ENCODE measurements at places on chromosomes 7 and 10.

DNA sequence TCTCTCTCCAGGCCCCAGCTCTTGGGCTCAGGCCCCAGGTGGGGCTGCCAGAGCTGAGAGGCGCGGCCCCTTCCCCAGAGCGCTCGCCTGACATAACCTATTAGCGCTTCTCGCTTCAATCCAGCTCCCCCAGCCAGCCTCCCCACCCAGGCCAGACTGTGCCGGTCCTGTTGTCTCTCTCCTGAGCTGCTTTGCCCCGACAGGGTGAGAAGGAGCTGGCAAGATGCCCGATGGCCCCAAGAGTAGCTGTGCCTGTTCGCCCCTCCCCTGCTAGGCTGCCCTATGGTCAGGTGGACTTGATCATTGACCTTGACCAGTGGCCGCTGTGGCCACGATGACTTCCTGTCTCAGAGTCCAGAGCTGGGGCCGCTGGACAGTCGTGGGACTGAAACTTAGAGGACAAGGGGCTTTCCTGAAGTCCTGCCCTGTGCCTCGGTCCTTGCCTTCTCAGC, 9.1 kb downstream of the TMEM270 start:
- DNase-seq: no peak

DNA sequence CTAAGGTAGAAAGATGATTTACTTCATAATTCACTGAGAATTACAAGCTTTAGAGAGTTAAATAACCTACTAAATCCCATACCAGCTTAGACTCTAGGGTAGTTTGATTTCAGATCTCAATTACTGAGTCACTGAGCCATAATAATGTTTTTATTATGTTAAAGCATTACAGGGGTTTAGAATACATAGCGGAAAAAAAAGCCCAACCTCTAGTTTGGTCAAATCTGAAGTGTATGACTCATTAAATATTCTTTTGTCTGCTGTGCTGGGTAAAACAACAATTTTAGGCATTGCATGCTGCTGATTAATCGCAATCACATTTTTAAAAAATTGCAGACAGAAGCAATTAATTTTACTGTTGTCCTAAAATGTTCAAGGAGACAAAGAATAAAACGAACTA, 48.5 kb downstream of the MALRD1 start:
- no peak for DNase-seq

DNA sequence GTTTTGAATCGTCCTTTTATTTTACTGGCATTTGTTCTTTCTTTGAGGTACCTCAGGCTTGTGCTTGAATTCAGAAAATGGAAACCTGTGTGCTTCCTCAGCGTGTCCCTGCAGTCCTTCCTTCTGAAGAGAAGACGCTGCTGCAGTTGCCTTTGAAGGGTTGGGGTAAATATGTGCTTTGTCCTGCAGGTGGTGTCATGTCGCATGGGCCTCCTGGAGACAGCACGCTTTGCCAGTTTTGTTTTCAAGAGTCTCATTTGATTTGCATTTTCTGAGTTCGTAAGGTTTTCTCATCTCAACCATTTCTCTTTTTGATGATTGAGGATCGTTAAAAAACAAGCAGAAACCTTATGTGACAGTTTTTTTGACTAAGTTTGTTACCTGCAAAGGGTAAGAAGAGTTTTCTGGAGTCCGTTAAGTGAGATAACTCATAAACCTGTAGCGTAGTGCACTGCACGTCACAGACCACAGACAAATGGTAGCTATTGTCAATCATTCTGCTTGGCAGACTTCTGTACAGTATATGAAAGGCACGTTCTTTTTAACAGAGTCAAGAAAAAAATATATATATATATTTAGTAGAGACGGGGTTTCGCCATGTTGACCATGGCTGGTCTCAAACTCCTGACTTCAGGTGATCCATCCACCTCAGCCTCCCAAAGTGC, 57.0 kb downstream of the CDC123 start:
- no peak for DNase-seq

GRCh38 chr7:6056616-6057015, 25.4 kb downstream of the ANKRD61 start:
- no peak for DNase-seq

DNA sequence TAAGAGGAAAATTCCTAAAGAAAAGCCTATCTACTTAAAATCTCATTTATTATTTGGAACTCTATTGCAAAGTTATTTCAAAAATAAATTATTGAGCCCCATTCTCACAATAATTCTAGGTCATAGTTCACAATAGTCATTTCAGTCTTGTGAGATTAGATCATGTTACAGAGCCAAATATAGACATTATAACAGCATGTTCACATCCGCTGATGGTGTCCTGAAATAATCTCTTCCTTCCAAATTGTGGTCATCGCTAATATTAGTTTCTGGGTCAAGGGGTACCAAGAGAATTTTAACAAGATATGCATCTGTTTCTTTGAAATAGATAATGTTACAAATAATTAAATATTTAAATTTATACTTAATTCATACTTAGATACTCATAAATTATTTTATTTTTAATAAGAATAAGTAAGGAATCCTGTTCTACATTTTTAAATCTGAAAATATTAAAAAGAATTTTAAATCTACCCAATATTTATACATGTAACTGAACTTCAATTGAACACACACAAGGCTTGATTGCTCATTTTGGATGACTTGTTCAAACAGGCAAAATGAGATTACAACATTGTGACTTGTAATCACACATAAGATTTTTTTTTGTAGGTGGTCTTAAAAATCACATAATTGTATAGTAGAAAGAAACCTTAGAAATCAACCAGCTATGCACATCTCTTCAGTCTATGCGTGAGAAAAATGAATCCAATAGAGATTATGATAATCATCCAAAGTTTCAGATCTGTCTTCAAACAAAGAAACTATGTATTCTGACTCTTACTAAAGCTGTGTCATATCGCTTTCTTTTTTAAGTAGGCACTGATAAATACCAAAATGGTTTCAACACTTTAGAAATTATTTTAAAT, 13.1 kb downstream of the GNAT3 start:
- DNase-seq: no peak

DNA sequence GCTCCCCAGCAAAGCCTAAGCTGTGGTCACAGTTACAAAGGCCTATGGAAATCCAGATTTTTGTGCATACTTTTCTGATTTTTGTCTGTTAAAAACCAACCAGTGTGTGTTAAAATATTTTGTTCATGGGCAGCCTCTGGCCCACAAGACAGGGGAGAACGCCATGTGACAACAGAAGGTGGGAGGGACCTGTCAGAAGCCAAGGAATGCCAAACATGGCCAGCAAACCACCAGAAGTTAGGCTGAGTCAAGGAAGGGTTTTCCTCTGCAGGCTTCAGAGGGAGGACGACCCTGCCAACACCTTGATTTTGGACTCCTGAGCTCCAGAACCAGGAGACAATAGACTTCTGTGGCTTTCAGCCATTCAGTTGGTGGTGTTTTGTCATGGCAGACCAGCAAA, 127.3 kb downstream of the CUL2 start:
- no peak for DNase-seq

GRCh38 chr7:103810112-103810744, 179.2 kb downstream of the RELN start:
- no peak for DNase-seq

GRCh38 chr10:92688927-92689662, 660 bp upstream of the HHEX start:
- DNase-seq: no peak

- DNase-seq: no peak
These were observed 18.9 kb downstream of the PRF1 start for GRCh38 chr10:70583669-70584037.

DNA sequence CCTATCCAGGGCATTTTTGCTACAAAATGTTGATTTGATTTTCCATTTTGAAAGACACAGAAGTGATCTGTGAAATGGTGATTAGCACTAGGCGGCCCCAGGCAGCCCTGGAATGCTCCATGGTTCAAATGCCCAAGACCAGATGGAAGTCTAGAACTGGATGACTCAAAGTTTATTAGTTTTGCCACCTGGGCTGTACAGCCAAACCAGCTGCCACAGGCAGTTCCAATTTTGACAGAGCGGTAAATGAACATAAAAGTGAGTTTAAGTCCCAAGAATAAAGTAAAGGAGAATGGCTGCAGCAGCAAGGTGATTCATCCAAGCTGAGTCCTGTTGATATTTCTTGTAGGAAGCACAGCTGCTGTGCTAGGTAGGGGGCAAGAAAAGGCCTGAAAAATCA, 180.5 kb downstream of the SUGCT start:
- no peak for DNase-seq

DNA sequence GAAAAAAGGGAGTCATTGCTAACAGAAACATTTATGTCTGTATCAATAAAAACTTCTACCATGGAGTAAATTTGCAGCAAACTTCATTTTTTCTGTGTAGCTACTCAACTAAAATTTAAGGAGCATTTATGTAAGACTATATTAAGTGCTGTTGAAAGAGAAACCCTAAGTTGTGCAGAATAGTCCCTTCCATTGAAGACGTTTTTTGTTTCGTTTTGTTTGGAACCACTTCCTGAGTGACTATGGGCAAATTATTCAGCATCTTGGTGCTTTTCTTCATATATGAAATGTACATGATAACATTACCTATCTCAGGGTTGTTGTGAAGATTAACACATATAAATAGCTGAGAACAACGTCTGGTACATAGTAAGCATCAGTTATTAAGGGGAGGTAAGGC, 24.3 kb downstream of the SEM1 start:
- no peak for DNase-seq

GRCh38 chr7:129252128-129252527, 27.3 kb downstream of the AHCYL2 start:
- DNase-seq: no peak

- no peak for DNase-seq
These were observed 282.4 kb downstream of the CELF2 start for GRCh38 chr10:11300026-11300425.

- no peak for DNase-seq
These were observed 139.8 kb downstream of the CUBN start for GRCh38 chr10:16989826-16990293.

GRCh38 chr7:1823376-1824150, 153.5 kb downstream of the ELFN1 start:
- DNase-seq: no peak

GRCh38 chr10:113604572-113604971, 51.7 kb downstream of the HABP2 start:
- no peak for DNase-seq

GRCh38 chr7:151109094-151110048, 23.1 kb downstream of the AGAP3 start:
- no peak for DNase-seq

DNA sequence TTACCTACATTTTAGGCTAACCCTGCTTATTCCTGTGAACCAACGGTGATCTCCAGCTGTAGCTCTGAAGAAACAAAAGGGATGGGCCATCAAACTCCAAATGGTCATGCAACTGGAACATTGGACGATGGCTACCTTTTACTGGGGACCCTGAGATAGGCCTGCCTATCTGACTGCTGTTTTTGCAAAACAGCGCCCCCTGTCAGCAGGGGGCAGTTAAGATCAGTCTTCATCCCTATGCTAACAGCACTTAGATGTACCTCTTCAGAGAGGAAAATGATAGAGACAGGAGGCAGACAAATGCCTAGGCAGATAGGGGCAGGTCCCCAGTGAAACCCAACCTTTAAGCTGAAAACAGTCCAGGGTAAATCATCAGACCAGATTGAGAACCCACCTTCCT, 1085.4 kb upstream of the SORCS1 start:
- no peak for DNase-seq

DNA sequence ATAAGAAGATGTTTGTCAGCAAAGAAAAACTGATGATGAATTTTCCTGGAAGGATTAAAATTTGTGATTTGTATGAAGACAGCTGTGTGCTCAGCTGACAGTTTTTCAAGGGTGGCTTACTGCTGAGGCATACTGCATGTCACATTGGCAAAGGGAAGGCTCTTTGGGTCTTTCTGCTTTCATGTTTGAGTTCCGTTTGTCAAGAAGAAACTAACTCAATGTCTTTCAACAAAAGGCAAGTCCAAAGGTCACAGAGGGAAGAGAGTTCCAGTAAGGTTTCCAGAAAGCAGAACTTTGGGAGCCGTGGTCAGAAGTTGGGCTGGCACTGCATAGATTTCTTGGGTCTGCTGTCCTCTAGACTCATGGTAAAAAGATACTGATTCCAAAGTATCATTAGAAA, 16.9 kb downstream of the DYDC2 start:
- DNase-seq: no peak

DNA sequence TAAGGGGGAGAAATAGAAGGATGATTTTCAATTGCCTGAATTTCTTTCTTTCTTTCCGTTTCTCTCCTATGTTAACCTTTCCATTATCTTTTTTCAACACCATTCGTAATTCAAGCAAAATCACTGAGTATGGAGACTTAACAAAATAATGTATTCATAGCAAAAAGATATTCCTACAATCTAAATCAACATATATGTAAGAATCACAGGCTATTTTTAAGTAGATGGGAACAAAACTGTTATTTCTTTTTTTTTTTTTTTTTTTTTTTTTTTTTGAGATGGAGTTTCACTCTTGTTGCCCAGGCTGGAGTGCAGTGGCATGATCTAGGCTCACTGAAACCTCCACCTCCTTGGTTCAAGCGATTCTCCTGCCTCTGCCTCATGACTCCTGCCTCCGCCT, 27.2 kb upstream of the JMJD1C start:
- no peak for DNase-seq

GRCh38 chr10:44471410-44471809, 86.5 kb upstream of the CXCL12 start:
- no peak for DNase-seq
